ENCODE measurements at places on chromosomes 3 and 15. TPM values are rescaled to one million over a fixed set of nuclear protein-coding genes. Genes with fewer than 3 reads are reported as not detected.

The TIMP4 gene
- total RNA-seq = 0.33 TPM

The ENTPD3 gene
- total RNA-seq = under 0.01 TPM

The MCF2L2 gene
- total RNA-seq = 1.4 TPM

The SEMA3B gene
- 4.7 TPM for total RNA-seq

The CCR2 gene
- total RNA-seq = not detected

The CPNE9 gene
- total RNA-seq = not detected

The PGBD4 gene
- total RNA-seq = 1.7 TPM

Measured in melanocyte of skin (primary cell).